ENCODE measurements at places on chromosomes 2 and 18.

DNA sequence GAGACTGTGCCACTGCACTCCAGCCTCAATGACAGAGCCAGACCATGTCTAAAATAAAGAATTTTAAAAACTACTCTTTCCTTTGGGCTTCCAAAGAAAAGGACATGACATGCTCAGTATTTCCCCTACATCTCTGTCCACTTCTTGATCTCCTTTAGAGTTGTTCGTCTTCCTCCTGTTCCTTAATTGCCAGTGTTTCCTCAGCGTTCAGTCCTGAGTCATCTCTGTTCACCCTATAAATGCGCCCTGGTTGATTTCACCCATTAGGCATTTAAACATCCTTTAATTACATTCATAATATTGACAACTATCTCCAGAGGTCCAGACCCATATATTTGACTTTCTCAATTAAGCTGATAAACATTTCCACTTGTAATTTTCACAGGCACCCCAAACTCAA is 64.0 kb downstream of the AAK1 start:
- no peak for DNase-seq

- DNase-seq: no peak
Observed at GRCh38 chr2:150925611-150926010, 336.1 kb downstream of the RBM43 start.

GRCh38 chr2:7242189-7242867 is 325.1 kb downstream of the RNF144A start:
- no peak for DNase-seq

GRCh38 chr18:62812876-62813275 is 97.5 kb downstream of the PHLPP1 start:
- DNase-seq: no peak

- DNase-seq: peak; percentile 3
Observed at GRCh38 chr2:854460-854859, 96.2 kb upstream of the SNTG2 start.

DNA sequence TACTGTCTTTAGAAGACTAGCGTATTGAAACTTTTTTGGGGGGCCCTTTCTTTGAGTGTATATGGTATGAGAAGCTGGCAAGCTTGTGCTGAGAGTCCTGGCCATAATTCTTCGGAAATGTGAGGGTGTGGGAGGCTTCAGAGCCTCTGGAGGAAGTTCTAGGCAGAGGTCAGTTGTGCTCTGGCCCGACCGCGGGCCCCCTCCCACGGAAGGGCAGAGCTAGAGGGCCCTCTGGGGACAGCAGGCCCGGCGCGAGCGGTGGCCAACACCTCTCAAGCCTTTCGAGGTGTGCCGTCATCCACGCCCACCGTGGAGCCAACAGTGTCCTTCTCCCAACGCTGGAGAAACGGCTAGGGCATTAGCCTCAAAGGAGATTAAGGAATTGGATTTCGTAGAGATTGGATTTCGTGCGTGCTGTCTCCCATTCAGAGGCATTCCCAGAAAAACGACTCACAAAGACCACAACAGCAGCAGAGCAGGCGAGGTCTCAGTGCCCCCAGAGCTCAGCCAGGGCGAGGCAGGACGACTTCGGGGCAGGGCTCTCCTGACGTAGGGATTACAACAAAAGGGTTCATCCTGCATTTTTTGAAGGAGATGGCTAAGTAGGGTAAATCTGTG is 2.2 kb upstream of the MTCL1 start:
- no peak for DNase-seq

- DNase-seq: no peak
Observed at GRCh38 chr2:168666339-168666738, 136.1 kb upstream of the NOSTRIN start.

- DNase-seq: no peak
Observed at GRCh38 chr2:73006969-73007710, 64.4 kb downstream of the SFXN5 start.

DNA sequence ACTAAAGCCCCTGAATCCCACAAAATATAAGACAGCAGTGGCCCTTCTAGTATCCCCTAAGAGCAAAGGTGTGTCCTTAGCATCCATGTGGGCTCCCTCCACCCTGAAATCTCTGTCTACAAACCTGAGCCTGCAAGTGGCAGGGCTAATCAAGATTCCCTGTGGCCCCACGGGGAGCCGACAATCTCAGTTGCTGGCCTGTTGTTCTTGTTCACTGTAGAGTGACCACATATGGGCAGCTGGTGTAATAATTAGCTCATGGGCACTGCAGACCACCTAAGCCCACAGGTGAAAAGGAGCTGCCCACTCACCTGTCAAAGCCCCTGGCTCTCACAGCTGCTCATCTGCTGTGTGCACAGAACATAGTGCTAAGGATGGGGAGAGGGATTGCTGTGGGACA is 102.3 kb downstream of the MRO start:
- DNase-seq: no peak

DNA sequence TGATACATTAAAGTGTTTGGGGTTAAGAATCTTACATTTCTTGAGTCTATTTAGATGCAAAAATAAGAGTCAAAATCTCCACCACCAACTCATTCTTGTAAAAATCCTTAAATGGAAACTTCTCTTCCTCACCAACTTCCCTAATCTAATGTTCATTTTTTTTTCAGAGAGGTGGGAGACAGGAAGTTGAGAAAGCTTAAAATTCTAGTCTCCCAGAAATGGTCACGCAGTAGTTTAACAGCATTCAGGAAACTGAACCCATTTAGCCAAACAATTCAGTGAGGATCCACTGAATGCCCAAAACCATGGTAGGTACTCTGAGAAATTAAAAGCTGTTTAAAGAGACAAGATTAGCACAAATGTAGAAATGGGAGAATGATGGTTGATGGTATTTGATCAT is 69.0 kb downstream of the TXNL1 start:
- DNase-seq: no peak

DNA sequence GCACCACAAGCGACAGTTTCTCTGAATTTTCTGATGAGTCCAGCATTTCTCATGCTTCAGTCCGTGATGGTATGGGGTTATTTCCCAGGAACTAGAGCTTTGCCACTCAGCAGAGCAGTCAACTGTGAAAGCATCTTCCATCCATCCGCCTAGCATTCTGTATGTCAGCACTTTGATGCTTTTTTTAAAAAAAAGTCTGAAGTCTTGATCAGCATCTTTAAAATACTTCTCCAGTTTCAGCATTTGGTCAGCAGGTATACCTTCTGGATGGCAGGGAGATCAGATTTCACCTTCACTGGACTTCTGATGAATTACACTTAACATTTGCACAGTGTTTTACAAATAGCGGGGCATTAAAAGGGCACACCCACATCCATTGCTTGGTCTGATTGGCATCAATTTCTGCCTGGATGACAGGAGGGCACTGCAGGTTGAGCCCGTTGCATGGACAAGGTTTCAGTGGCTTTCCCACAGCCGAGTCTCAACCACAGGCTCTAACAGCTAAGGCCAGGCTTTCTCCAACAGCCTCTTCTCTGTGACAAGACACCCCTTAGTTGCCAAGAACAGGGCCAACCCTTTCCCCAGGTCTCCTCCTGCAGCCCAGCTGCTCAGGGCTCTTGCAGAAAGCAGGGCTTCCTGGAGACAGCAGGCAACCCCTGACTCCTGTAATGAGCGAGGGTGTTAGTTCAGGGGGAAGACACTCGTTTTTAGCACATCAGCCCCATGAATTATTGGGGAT is 54.0 kb downstream of the EMILIN2 start:
- no peak for DNase-seq

GRCh38 chr2:127645395-127646291 is at the start of gene GPR17:
GPR17 (plus strand) TSS chr2:127646153; CDS start chr2:127650736, 4,583 bp downstream.
- DNase-seq: no peak

DNA sequence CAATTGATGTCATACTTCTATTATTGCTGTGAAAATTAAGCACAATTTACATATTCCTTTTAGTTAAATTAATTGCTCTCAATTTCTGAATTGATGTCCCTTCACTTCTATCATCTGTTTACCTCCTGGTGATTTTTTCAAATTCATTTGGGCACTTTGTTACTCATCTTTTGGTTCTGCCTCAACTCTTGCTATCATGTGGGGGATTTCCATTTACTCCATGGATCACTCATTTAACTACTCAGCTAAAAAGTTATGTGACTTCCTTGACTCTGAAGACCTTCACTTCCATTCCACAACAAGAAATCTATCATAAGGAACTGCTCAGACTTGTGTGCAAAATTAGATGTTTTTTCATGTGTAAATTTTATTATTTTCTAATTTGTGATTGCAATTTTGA is 126.2 kb downstream of the EHBP1 start:
- DNase-seq: no peak

GRCh38 chr2:195659982-195660890 is 3.2 kb downstream of the SLC39A10 start:
- DNase-seq: peak; percentile 62

- DNase-seq: no peak
Observed at GRCh38 chr2:72573232-72573631, 252.6 kb downstream of the EXOC6B start.

DNA sequence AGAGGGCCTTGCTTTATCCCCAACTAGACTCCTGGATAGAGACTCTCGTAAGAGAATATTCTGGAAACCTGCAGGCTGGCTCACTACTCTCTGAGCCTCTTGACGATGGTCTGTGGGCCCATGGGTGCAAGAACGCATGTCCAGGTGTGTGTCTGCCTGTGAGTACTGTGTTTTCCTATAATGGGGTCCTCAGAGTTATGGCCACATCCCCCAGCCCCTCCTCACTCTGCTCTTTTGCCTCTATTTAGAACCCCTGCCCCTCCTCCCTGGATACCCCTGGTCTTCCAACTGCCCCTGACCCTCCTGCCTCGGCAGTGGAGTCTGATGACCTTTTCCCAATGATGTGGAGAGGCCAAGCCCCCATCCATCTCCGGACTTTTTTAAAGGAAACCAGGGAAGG is 148.1 kb downstream of the ZFP36L2 start:
- DNase-seq: no peak

DNA sequence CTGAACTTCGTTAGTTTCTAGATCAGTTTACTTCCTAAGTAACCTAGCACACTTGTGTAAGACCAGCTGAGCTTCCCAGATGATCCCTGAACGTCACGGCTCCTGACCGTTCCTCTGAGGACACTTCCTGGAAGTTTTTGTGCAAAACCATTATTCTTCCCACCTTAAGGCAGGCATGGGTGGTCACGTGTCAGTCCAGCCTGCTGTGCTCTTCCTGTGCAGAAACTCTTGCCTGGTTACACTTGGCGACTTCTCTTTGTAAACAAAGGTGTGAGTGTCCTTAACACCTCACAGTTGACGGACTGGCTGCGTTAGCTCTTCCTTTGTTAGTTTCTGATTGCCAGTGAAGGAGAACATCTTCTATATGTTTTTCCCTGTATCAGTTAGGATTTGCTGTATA is 118.3 kb downstream of the SH3RF3 start:
- DNase-seq: no peak

- DNase-seq: no peak
Observed at GRCh38 chr2:6605836-6606505, 259.7 kb downstream of the CMPK2 start.

GRCh38 chr2:188979187-188980114 is 5.3 kb downstream of the COL3A1 start:
- no peak for DNase-seq

DNA sequence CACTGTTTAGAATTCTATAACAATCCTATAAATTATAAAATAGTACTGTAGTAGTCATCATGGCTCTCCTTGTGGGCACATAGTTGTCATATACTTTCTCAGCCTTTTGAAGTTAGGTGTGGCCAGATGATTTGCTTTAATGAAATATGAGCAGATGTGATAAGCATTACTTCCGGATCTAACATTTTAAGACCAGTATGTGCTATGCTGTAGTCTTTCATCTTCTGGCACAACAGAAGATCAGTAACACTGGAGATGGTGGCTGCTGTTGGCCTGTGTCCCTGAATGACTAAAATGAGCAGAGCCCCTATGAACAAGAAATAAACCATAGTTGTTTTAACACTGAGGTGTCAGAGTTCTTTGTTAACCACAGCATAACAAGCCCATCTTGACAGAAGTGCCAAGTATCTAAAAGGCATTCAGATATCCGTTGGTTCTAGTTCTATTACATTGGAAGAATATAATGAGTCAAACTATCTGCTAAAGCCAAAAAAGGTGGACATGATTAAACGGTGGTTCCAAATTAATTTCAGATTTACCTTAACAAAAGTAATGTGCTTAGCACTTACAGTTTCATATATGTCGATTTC is 6.3 kb downstream of the MEX3C start:
- DNase-seq: no peak

- no peak for DNase-seq
Observed at GRCh38 chr18:65632236-65632635, 118.6 kb upstream of the CDH7 start.

GRCh38 chr2:237694415-237695194 is 67.2 kb downstream of the LRRFIP1 start:
- no peak for DNase-seq

DNA sequence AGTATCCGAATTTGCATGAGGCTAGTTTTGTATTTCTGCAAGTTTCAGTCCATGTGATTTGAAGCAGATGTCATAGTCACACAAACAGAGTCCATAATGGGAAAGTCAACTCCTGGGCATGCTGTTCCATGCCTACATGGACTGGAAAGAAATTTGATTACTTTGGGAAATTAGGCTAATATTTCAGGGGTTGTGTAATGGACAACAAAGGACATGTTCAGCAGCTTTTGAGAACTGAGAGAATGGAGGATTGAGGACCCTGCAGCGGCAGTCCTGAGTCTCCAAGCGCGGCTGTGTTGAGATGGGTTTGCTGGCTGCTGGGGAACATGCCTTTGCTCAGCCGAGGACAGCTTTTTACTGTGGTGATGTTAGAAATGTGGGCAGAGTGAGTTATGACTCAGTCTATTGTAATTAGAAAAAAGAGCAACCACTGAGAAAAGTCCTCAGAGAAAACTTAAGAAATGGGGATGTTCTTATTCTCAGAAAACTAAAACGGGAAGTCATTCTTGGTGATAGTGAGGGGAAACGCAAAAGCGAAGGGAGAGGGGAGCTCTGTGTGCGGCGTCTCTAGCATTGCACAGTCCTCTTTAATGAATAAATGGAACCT is 149.2 kb downstream of the FAM210A start:
- no peak for DNase-seq

All from effector CD8-positive, alpha-beta T cell (primary cell).